HTR-8/SVneo (cell line): ENCODE measurements at places on chromosomes 2 and 18.

- no peak for DNase-seq
These were observed 444.3 kb downstream of the RND3 start for GRCh38 chr2:150043172-150043500.

- no peak for DNase-seq
These were observed 116.2 kb downstream of the TANC1 start for GRCh38 chr2:159084384-159085370.

DNA sequence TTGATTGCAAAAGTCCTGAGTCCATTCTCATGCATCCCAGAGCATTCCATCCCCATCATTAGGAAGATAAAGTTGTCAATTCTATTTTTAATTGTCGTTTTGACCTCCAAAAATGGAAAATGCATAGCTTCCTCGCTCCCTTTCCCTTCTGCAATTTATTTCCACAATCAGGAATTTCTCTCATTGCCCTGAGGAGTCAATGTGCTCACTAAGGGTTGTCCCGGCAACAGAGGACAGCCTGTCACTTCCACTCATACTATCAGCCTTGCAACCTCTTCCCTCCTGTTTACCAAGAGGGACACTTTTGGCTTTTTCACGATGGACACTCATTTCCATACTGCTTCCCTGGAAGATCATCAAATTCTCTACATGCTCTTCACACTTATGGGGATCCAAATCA, 164.8 kb downstream of the MYO5B start:
- DNase-seq: no peak

DNA sequence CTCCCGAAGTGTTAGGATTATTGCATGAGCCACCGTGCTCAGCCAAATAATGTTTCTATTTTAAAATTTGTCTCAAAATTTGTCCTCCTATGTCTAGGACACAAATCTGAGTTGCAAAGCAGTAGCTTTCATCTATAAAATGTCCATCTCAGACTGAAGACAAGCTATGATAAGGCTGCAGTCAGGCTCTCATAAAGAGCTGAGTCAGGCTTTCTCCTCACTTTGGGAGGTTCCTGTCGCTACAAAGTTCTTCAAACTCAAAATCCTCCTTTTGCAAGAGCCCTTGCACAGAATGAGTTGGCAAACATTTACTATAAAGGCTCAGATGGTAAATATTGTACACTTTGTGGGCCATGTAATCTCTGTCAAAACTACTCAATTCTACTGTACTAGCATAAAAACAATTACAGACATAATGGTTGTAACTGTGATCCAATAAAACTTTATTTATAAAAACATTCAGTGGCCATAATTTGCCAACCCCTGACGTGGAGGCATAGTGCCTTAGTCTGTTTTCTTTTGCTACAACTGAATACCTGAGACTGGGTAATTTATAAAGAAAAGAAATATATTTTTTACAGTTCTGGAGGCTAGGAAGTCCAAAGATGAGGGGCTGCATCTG, 154.9 kb upstream of the SATB2 start:
- no peak for DNase-seq

DNA sequence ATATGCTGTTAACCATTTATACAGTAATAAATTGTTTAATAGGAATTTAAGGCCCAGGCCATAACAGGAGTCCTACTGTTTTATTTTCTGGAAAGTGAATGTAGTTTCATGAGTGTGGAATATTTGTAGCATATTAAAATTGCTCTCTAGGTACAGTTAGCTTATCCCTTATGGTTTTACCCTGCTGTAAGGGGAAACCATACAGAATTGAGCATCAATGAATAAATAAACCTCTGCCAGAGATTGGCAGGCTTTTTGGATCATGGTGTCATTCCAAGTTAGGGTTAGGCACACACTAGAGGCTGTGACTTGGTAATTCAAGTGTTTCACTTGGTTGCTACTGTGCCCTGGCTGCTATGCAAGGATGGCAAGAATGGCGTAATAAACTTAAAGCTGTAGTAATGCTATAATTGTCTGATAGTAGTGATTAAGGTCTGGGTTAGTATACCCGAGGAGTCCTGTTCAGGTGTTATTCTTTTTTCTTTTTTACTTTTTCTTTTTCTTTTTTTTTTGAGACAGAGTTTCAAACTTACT, 30.4 kb downstream of the BMPR2 start:
- DNase-seq: no peak

GRCh38 chr2:133407341-133407740, 160.9 kb downstream of the NCKAP5 start:
- no peak for DNase-seq

DNA sequence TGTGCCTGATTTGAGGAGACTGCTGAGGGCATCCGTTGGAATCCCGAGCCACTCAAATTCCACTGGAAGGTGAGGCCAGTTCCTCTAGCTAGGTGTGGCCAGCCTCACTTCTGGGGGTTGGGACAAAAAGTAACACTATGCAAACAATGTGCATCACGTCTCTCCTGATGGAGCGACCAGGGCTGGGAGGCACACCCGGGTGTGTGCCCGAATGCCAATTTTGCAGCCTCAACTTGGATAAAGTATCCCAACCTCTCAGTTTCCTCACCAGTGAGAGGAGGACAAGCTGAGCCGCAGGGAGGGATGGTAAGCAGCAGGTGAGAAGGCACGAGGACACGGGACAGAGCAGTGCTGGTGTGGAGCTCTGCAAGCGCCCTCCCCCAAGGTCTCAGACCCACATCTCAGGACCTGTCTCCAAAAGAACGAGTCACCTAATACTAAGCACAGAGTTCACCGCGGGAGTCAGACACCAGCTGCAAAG, 218.3 kb downstream of the HAUS1 start:
- no peak for DNase-seq

DNA sequence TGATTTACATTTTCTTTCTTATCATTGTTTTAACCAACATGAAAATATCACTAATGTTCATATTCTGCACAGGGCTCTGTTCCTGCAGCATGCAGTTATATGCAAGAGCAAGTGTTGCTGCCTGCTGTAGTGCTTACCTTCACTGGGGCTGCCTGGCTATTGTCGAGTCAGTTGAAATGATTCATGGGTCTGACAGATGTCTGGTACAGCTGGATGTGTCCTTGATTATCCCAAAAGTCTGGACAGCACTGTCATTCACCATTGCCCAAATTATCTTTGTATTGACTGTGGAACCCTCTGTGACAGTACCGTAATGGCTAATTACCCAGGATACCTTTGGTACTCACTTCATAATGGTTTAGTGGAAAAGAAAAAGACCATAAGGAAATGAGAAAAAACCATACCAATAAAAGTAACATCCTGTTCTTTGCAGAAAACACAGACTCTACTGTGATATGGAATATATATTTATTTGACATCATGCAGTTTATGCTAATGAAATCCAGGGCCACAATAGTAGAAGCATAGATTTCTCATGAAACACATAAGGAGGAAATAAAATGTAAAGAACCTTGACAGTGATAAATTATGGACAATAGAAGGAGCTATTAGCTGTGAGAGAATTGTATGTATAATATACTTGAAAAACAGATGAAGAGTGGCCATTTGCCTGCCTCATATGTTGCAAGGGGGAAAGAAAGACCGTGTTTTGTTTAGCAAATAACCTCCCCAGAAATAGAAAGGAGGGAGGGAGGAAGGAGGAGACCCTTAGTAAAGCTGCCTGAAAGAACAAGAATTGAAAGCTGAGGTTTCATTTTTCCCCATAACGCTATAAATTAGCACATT, 249.8 kb upstream of the ATP5MC3 start:
- no peak for DNase-seq

DNA sequence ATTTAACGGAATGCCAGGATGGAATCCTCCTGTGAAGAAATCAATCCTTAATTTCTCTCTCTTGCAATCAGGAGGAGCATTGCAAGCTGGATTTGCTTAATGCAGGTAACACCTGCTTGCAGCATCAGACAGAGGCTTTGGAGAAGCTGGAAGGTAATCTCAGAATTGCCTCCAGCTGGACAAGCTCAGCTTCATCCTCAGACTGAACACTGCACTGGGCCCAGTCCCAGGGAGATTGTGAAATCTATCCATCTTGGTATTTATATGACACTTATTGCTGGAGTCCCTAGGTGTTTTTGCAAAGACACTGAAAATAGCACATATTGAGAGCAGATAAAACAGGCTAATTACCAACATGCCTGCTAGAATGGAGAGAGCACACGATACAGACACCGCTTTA, 179.4 kb upstream of the SESTD1 start:
- no peak for DNase-seq

DNA sequence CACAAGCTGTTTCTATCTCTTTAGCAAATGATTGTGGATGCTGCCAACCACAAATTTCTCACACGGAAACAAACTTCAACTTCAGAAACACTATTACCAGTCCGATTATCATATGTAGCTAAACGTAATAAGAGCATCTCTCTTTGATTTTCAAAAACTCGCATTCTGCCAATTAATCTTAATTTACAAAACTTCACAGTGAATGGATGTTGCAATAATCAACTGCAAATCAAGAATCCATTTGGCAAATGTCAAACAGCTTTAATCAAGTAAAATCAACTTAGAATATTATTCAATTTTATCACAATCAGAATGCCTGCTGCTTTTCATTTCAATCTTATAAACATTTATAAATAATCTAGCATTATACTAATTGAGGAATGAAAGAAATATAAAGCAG, 54.2 kb downstream of the DTNB start:
- no peak for DNase-seq

DNA sequence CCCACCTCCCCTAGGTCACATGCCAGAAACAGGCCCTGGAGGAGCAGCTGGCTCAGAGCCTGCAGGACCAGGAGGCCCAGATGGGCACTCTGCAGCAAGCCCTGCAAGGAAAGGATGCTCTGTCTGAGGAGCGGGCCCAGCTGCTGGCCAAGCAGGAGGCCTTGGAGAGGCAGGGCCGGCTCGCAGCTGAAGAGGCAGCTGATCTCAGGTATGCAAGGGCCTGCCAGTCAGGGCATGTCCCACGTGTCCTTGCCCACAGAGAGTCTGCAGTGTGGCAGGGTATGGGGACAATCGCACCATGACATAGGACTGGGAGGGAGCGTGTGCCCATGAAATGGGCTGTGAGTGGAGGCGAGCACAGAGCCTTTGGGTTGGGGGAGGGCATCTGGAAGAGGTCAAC, 39.9 kb downstream of the CROCC2 start:
- no peak for DNase-seq

DNA sequence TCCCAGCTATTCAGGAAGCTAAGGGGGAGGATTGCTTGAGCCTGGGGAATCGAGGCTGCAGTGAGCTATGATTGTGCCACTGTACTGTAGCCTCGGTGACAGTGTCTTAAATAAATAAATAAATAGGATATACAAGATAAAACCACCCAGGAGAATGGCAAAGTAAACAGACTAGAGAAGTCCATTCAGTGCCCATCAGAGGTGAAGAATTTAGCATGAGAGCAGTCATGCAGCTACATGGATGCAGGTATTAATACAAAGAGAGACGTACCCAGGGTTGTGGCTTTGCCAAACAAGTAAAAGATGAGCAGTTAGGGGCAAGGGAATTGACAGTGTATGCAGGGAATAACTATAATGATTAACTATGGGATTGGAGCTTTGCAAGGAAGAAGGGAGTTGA, 8.1 kb downstream of the STPG4 start:
- DNase-seq: no peak

DNA sequence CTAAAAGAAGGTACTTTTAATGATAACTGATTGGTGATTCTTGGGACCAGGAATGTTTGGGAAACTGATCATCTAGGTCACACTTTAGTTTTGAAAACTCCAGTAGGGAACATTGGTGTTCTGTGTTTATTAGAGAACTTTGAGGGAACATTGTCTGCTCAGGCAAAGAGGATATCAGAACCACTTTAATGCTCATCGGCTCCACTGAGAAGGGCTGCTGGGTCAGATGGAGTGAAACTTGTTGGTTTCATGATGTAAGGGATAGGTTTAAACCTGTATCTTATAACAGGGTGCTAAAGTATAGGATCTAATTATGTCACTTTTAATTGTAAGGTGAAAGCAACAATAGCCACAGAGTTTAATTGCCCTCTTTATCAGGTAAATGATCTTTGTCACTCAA, 14.2 kb upstream of the POLI start:
- no peak for DNase-seq

DNA sequence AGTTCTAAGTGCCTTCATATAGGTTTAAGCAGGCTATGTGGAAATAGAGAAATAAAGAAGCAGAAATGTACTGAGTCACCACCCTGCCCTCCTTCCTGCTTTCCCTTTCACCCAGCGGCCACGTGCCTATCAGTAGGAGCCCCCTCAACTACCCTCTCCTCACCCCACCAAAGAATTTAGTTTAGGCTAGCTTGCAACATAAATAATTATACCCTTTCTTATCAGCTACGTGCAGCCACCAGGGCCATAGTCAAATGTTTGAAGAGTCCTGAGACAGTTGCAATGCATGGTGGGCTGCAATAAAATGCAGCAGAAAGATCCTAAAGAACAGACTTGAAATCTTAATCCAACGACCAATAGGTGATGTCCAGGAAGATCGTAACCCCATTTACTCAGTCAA, 101.2 kb downstream of the RTP5 start:
- DNase-seq: no peak

DNA sequence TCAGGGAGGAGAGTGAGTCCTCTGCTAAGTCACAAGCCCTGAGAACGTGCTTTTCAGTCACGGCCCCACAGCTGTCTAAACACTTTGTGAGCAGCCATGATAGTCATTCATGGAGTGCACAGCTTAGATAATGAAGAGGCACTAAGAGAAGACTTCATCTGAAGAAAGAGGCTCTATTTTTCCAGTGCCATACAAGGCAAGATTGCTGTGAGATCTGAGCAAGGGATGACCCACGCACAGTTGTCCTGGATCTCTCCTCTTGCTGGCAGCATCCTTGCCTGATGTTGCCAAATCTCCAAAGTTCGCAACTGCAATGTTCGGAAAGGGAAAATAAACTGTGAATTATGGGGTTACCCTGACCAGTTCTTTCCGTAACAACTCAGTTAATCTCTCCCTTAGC, 418.7 kb downstream of the MEIS1 start:
- DNase-seq: no peak

DNA sequence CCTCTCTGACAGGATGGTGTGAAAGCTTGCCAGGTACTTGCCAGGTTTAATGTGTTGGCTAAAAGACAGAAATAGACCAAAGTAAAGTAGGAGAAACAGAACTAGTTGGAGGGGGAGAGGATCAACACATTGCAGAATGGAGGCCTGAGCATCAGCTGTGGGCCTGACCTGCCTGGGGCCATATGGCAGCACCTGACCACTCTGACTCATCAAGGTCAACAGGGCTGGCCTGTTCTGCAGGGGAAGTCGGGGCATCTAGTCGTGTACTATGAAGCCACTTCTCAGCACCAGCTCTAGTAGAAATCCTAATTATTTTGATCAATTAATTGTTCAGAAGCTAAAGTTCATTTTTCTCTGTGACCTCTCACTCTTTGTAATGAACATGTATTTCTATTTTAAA, 35.8 kb upstream of the NOSTRIN start:
- no peak for DNase-seq

- DNase-seq: no peak
These were observed 35.4 kb downstream of the STAT4 start for GRCh38 chr2:191115391-191115790.
